Activated T-helper 1 cell treated with anti-CD3 and anti-CD28 coated beads, Interleukin-12 subunit alpha, Interleukin-12 subunit beta, Interleukin-2, Interleukin-4 antibody, amounts not matched to agents 30 ng/mL and 10 ng/mL and 1 ng/mL, durations not matched to agents 14 hours and 24 hours and 36 hours (primary cell): ENCODE measurements at places on chromosomes 6 and 20. TPM values are rescaled to one million over a fixed set of nuclear protein-coding genes. Genes with fewer than 3 reads are reported as not detected.

DAAM2 gene
- not detected in 2 replicates for total RNA-seq

SIRPB1 gene
- total RNA-seq = 1.6 and 3.3 TPM in 2 replicates

TRAPPC3L gene
- not detected in 2 replicates for total RNA-seq

CCN5 gene
- not detected in 2 replicates for total RNA-seq

ARMH2 gene
- total RNA-seq = not detected in 2 replicates

SLC17A2 gene
- 0.10 TPM in 2 replicates for total RNA-seq

KHDC1 gene
- 4.8 and 6.4 TPM in 2 replicates for total RNA-seq

SPATA2 gene
- total RNA-seq = 9.7 and 10.4 TPM in 2 replicates

CDH4 gene
- total RNA-seq = not detected in 2 replicates

ZBTB46 gene
- 1.1 and 1.2 TPM in 2 replicates for total RNA-seq

MYB gene
- 57.3 and 60.4 TPM in 2 replicates for total RNA-seq

ZBTB2 gene
- total RNA-seq = 24.0 and 24.3 TPM in 2 replicates

OLIG3 gene
- total RNA-seq = not detected in 2 replicates

RBPJL gene
- total RNA-seq = 0.18 TPM in 1 of 2 replicates, not detected in the other

SDCBP2 gene
- 2.2 and 2.6 TPM in 2 replicates for total RNA-seq

UCKL1 gene
- 48.7 and 49.3 TPM in 2 replicates for total RNA-seq

SCAF8 gene
- total RNA-seq = 37.7 and 40.9 TPM in 2 replicates

FAM83B gene
- total RNA-seq = not detected in 2 replicates

OR2B6 gene
- total RNA-seq = not detected in 2 replicates

STMND1 gene
- total RNA-seq = not detected in 2 replicates

SPATS1 gene
- not detected in 2 replicates for total RNA-seq

BPIFB3 gene
- not detected in 2 replicates for total RNA-seq

ID4 gene
- total RNA-seq = not detected in 2 replicates

SYCP2 gene
- 4.8 and 5.1 TPM in 2 replicates for total RNA-seq

RTN4IP1 gene
- total RNA-seq = 6.4 and 6.8 TPM in 2 replicates

CST2 gene
- not detected in 2 replicates for total RNA-seq
